Activated CD4-positive, alpha-beta T cell treated with anti-CD3 and anti-CD28 coated beads for 36 hours (primary cell): ENCODE measurements at places on chromosomes 5 and 9.

GRCh38 chr5:6397536-6398269 is 19.4 kb upstream of the MED10 start:
- no peak for DNase-seq

GRCh38 chr5:136190091-136190720 is 2.8 kb downstream of the SMIM32 start:
- DNase-seq: no peak

DNA sequence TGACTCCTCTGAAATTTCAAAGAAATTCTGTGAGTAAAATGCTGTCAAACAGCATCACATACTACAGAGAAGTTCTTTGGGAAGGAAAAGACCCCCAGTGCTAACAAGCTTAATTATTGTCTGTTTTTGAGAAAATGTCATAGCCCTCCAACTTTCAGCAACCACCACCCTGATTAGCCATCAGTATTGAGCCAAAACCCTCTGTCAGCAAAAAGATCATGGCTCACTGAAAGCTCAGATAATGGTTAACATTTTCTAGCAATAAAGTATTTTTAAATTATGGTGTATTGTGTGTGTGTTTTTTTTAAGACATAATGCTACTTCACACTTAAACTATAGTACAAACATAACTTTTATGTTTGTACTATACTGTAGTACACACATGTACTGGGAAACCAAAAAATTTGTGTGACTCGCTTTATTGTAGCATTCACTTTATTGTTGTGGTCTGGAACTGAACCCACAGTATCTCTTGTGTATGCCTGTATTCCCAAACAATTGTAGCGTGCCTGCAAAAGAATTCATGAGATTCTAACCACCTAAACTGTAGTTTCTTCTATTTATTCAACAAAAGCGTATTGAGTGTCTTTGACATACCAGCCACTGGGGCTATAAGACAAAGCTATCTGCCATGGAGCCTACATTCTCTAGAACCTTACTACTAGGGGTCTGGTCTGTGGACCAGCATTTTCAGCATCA is 31.6 kb downstream of the TLE4 start:
- no peak for DNase-seq

DNA sequence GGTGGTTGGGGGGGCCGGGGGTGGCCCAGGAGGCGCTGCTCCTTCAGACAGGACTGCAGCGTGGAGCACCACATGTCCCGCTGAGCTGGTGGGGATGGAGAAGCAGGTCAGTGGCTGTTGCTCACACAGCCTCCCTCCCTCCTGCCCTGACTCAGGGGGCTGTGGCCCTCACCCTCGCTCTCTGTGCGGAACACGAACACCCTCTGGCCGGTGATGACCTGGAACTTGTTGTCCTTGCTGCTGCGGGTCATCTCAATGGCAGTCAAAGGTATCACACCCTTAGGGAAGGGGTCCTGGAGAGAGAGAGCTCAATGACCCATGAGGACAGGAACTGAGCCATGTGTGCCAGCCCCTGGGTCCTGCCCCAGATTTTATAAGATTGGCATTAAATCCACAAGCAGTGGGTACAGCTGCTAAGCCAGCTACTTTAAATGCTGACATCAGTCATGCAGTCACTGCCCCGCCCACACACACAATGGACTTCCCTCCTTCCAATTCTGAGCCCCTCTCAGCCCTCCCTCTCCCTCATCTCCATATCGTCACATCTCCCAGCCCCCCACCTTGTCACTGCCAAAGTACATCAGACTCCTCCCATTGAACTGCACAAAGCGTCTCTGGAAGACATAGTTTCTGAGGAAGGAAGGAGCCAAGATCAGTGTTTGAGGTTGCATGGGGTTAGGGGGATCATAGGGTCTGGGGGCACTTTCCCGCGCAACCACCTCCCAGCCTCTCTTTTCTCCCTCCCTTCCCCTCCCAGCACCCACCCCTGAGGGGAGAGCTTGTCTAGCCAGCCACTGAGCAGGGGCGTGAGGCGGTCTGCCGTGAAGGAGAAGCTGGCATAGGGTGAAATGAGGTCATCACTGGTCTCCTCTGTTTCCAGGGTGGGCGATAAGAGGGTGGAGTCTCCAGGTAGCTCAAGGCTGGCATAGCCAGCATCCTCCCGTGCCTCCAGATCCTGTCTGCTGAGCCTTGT is 8.9 kb downstream of the ARAP3 start:
- DNase-seq: no peak

DNA sequence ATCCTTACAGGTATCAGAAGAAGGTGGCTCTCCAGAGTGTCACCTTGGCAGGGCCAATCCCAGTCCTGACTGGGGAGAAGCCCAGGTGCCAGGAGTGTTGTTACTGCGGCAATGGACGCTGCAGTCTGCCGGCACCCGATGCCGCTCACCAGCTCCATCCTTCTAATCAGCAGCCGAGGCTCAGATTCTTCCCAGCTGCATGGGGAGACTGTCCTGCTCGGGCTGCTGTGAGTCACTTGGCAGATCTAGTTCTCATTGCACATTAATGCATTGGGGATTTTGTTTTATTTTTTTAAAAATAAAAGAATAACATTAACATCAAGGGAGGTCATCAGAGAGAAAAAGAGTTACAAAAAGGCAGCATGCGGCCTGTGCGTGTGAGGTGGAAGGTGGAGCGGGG is 115.8 kb downstream of the MTX3 start:
- no peak for DNase-seq

DNA sequence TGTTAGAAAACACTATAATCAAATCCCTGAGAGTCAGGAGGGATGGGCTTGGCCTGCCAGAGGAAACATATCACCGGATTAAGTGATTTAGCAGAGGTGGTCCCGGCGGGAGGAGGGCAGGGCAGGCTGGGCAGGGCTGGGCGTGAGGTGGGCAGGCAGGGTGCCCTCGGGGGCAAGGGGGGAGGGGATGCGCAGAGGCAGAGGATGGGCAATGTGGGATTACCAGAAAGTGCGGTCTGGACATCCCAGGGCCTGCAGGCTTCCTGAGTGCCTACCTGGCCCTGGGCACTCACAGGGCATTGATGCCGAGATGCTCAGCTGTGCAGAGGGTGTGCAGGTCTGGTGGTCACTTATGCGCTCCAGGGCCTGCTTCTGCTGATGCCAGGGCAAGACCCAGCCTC is 115.2 kb downstream of the ADAMTS2 start:
- no peak for DNase-seq
